ENCODE measurements at places on chromosomes 4 and X.

GRCh38 chrX:132395026-132395425 lies 93.8 kb downstream of the MBNL3 start:
- no peak for DNase-seq

GRCh38 chr4:25814301-25815136 lies 48.3 kb downstream of the SEL1L3 start:
- DNase-seq, result peak; percentile 44

- peak; percentile 44 for DNase-seq
Measured at GRCh38 chrX:40083120-40083978, 14.4 kb downstream of the BCOR start.

- no peak for DNase-seq
Measured at GRCh38 chrX:139026406-139026805, 314.9 kb upstream of the FGF13 start.

- no peak for DNase-seq
Measured at GRCh38 chrX:133189195-133189594, 29.0 kb downstream of the TFDP3 start.

- no peak for DNase-seq
Measured at GRCh38 chr4:5995901-5996623, 22.2 kb downstream of the C4orf50 start.

- no peak for DNase-seq
Measured at GRCh38 chr4:2886161-2886560, 42.5 kb downstream of the ADD1 start.

GRCh38 chrX:68853665-68854251 lies 24.9 kb downstream of the EFNB1 start:
- no peak for DNase-seq

DNA sequence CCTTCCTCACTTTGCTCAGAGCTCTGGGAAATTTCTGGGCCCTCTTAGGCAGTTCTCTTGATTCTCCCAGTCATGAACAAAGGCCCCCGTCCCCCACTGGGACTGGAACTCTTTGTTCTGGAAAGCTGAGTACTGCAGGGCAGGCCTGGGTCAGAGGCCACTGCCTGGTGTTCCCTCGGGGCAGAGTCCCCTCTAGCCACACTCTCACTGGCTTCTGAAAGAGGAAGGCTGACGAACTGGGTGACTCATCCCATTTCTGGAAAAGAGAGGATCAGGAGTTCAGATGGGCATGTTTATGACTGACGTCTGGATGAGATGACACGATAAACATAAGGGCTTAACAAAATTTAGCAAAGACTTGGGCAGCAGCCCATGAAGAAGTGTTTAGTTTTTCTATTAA lies 47.7 kb downstream of the DDX3X start:
- DNase-seq, result peak; percentile 49

- peak; percentile 88 for DNase-seq
Measured at GRCh38 chr4:83618431-83618830, 82.5 kb downstream of the GPAT3 start.

- DNase-seq, result peak; percentile 82
Measured at GRCh38 chrX:19372170-19372546, 28.4 kb downstream of the PDHA1 start.

DNA sequence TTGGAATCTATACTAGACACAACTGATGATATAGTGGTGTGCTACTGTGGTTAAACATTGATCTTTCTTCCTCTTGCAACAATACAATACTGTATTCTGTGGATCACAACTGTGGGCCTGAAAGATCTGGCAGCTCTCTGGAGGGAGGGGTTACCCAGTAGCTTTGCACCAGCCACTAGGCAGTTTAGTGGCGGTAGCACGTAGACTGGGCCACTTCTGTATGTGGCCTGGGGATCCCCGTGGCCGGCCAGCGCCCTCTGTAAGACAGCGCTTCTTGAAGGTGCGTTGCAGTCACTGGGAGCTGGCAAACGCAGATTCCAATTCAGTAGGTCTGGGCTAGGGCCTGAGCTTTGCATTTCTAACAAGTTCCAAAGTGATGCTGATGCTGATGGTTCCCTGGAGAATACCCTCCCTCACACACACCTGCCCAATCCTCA lies 168.6 kb downstream of the MGST2 start:
- no peak for DNase-seq

DNA sequence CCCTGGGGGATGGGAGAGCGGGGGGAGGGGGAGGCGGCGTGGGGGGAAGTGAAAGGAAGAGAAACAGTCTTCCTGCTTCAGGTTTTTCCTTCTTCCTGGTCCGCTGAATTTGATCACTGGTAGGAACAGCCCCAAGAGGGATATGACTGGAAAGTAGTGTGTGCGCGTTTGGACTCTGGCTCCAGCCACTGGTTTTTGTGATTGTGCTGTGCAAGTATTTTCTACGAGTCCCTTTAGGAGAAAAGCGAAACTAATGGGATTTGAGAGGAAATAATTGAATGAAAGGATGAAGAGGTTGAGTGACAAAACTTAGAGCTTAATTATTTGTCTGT lies 836 bp downstream of the PRRG1 start:
- peak; percentile 28 for DNase-seq

- DNase-seq, result peak; percentile 69
Measured at GRCh38 chrX:141341341-141341740, 99.0 kb upstream of the SPANXC start.
